ENCODE measurements at places on chromosomes 5 and 9.

GRCh38 chr9:116383133-116383532 is 229.5 kb downstream of the PAPPA start:
- no peak for DNase-seq

DNA sequence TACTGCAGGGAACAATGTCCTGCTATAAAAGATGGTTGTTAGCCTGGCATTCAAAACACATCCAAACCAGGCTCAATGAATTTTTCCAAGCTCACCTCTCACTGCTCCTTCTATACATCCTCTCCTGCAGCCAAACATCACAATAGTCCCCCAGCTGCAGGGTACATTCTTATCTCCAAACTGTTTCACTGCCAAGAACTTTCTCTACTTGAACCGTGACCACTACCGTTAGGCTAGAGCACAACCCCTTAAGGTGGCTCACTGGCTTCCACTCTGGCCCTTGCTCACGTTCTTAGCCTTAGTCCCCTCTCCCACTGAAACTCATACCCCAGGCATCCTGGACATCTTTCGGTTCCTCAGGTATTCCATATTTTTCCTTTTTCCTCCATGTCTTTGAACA is 29.0 kb upstream of the ANXA6 start:
- DNase-seq = no peak

DNA sequence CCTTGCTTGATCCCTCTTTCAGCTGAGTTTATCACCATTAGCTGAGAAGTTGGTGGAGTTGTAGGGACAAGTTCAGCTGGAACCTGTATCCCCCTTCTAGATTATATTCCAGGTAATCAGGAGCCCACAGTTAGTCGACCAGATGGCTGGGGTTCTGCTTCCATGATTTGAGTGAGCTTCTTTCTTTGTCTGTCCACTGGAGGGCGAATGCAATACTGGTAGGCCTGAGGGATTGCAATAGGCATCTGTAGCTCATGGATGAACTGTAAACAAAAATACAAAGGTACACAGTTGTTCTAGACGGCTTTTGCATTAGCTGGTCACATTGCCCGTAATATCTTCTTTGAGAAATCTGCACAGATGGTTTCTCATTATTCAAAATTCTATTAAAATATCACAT is 88.9 kb downstream of the PCSK5 start:
- DNase-seq = no peak

DNA sequence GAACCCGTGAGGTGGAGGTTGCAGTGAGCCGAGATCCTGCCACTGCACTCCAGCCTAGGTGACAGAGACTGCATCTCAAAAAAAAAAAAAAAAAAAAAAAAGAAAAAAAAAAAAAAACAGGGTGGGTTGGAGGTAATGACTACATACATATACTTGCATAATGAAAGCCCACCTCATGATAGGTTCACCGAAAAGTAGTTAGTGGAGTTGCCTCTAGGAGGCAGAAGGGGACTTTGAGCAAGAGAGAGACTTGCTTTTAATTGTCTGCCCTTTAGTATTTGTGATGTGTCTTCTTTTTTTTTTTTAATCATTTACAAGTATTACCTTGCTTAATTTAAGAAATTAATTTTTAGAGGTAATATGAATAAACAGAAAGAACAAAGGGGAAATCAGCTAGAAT is 99.8 kb downstream of the PPARGC1B start:
- peak; percentile 45 for DNase-seq

GRCh38 chr9:115673599-115673998 is 480.0 kb upstream of the PAPPA start:
- DNase-seq = no peak

DNA sequence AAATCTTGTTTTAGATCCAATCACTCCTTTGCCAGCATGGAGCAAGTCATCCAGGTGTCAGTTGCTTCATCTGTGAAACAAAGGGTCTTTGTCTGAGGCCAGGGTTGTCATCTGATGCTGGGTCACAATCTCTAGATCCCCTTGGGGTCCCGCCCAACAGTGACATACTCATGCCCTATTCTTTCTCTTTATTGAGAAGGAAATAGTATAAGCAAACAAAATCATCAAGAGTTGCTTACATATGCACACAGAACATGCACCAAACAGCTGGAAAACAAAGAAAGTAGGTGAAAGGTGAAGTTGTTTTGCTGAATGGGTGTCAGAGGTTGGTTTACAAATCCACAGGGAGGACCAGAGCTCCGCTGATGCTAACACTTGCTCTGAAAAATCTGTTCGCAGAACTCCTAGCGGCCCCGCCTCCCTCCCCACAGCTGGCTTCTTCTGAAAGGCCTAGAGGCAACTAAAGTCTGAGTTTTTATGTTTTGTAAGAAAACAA is 106.1 kb upstream of the SLC44A1 start:
- DNase-seq = no peak

GRCh38 chr5:21802869-21803490 is 1050.2 kb downstream of the CDH12 start:
- peak; percentile 10 for DNase-seq

GRCh38 chr9:88988796-88989641 is 2.2 kb upstream of the S1PR3 start:
- no peak for DNase-seq

GRCh38 chr5:62093976-62094375 is 212.0 kb upstream of the KIF2A start:
- no peak for DNase-seq

DNA sequence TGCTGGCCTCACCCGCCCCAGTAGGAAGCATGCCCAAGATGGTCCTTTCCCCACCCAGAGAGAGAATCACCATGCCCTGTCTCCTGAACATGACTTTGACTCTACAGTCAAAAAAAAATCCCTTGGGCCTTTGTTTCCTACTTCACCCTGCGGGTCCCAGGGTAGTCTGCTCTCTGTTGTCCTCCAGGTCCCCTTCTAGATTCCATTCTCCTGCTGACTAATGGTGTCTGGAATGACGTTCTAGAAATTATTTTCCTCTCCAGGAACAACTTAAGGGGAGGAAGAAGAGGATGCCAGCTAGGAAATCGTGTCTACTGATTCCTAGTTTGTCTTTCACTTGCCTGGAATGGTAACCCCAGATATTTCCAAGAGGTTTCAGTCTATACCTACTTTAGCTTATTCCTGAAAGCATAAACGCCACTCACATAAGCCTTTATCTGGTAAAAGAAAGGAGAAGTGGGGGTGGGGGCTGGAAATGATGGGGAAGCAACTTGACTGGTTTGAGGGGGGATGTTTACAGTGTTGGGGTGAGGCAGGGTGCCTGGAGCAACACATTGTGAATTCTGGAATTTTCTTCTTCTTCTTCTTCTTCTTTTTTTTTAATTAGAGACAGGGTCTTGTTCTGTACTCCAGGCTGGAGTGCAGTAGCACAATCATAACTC is 93.9 kb downstream of the SNX18 start:
- no peak for DNase-seq

GRCh38 chr5:155091063-155091648 is 77.6 kb downstream of the KIF4B start:
- no peak for DNase-seq

DNA sequence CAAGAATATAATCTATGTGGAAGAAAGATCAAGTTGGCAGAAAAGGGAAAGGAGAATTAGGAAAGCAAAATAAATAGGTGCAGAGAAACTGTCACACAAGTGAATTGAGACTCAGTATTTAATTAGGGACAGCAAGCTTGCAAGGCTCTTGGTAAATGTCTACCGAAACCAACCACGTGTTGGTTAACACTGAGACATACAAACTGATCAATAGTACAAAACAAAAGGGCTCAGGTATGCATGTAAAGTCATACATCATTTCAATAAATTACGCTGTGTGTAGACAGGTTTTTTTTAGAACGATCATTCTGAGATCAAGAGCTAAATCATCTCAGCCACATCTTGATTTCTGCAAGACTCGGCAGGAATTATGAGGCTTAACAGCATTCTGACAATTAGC is 225.4 kb downstream of the EBF1 start:
- DNase-seq = no peak

Data from 8988T (cell line).